Stimulated activated naive CD4-positive, alpha-beta T cell treated with Interleukin-2 at 50 U/mL for 16 hours (primary cell): ENCODE measurements at places on chromosomes 7 and 10.

DNA sequence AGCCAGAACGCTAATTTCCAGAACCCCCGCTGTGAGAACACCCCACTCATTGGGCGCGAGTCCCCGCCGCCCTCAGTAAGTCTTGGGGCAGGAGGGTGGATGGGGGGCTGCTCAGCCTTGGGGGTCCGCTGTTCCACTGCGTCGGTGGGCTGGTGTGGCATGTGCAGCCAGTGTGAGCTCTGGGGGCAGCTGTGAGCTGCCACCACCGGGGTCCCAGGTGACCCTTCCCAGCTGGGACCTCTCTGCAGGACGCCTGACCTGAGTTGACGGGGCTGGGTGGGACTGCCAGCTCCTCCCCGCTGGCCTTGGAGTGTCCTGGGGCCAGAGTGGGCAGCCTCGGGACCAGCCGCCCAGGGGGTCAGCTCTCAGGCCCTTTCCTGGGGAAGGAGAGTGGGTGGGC is 27.2 kb downstream of the TTYH3 start:
- no peak for DNase-seq

DNA sequence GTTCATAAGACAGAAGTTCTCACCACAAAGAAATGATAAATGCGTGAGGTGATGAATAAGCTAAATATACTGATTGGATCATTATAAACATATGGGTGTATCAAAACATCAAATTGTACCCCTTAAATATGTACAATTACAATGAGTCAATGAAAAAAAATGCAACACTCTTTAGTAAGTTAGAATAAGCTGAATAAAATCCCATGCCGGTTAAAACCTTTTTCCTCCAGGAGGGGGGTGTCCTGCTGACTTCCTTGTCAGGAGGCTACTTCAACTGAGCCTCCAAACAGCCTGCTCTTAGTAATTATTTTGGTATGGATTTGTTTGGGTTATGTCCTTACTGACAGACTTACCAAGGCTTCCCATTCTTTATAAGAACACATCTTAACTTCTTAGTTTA is 649.1 kb downstream of the INHBA start:
- DNase-seq = no peak

- no peak for DNase-seq
Measured at GRCh38 chr10:131728286-131729228, 172.3 kb upstream of the PPP2R2D start.

DNA sequence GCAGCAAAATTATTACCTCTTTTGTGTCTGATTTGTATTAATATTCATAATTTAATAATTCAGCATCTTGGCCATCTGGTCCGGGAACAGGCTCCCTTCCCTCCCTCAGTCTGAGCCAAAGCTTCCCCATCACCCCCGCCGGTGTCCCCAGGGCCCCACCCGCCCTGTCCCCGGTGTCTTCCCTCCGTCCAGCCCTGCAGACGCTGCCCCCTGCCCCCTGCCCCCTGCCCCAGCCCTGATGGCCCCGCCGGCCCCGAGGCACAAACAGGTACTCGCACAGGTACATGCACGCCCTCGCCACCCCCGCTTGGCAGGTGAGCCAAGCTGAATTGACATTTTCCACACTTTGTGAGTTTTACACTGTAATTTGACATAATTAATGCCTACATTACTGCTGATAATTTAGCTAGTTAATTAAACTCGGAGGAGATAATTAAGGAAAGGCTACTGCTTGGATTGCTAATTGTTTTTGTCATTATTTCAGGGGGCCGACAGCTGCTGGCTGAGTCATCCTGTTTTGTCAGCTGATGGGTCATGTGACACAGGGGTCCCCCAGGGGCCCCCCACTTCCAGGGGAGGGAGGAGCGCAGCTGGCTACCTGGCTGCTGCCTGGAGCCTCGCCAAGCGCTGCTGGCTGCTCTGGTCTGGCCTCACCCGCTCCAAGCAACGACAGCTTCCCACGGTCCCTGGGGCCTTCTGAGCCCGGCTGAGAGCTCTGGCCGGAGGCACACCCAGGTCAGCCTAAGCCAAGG is 36.6 kb downstream of the MICALL2 start:
- DNase-seq = no peak

DNA sequence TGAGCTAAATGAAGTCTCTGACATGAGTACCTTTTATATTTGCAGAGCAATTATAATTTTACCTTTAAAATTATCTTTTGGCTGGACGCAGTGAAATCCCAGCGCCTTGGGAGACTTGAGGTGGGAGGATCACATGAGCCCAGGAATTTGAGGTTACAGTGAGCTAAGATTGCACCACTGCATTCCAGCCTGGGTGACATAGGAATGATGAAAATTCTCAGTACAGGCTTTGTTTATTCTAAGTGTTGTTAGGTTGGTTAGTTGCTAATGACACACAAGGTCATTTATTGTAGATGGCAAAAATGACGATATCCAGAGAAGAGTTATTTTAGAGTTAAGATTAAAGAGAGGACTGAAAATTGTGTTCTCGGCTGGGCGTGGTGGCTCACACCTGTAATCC is 87.6 kb downstream of the XRCC2 start:
- DNase-seq = no peak

- DNase-seq = no peak
Measured at GRCh38 chr10:49151025-49151445, 17.2 kb upstream of the FAM170B start.

DNA sequence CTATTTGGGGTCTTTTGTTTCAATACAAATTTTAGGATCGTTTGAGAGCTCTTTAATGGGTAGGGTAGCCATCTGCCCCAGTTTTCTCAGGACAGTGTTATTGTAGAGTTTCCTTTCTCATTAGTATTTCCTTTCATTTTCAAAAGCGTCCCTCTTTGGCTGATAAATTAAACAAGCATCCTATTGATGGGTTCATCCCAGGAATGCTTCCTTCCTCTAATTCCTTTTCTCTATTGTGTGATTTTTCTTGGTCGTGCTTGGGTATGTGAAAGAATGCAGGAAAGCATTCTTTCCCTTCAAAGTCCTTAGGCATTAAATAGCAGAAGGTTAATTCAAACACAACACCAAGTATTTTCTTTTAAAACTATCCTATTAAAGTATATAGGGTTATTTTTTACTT is 14.0 kb downstream of the SLC13A1 start:
- DNase-seq = no peak

- no peak for DNase-seq
Measured at GRCh38 chr7:84829719-84830118, 357.1 kb downstream of the SEMA3D start.

GRCh38 chr10:72037266-72037665 is 51.1 kb downstream of the SPOCK2 start:
- DNase-seq = no peak

GRCh38 chr7:41135511-41135910 is 567.4 kb downstream of the INHBA start:
- no peak for DNase-seq

DNA sequence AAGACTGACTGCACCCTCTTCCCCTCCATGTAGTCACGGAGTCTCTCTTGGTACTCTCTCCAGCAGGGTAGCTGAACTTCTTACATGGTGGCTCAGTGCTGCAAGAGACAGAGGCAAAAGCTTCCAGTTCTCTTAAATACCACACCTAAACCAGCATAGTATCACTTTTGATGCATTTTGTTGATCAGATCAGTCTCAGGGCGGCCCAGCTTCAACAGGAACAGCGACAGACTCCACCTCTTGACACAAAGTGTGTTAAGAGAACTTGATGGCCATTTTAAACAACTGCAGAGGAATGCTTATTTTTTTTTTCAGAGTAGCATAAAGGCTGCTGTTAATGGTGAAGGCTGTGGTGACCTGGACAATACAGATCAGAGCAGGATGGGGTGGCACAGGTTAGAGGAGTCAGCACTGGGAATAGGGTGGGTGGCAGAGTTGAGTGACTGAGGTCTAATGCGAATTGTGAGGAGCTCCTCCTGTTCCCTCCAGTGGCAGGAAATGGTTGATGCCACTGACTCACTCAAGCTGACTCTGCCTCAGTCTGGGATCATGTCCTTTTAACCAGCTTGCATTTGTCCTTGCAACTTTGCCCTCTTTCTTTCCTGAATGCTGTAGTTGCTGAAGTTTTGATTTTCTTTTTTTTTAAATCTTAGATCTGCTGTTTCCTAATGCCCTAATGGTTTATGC is 17.3 kb downstream of the MGAM start:
- no peak for DNase-seq

GRCh38 chr7:143492799-143493739 is 15.4 kb downstream of the TAS2R41 start:
- DNase-seq = no peak

DNA sequence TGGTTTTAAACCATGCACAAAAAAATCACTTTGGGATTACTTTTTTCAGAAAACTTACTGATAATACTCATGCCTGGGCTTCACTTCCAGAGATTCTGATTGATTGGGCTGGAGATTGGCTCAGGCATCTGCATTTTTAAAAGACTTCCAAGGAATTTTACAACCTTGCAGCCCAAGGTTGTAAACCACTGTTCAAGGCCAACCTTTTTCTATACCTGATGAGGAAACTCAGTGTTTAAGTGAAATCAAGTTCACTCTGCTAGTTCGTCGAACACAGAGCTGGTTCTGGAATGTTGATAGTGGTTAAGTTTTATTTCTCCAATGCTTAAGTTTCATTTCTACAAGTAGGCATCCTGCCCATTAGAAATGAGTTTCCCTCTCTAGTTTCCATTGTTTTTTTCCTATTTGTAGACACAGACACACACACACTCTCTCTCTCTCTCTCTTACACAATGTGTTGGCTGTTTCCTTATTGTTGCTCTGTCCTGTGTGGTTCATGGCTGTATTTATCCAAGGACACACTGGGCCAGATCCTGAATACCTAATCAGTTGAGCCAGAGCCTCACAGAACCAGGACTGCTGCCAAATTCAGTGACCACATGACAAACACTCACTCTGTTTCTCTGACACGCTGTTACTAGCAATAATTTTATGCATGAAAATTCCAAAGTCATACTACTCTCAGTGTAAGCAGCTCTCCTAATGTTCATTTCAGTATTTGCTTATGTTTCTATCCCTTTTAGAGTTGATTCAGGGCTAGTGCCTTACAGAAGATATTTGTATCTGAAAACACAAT is 3.7 kb upstream of the IFIT1B start:
- DNase-seq = no peak

GRCh38 chr10:48946332-48946731 is 6.7 kb upstream of the LRRC18 start:
- DNase-seq = no peak

DNA sequence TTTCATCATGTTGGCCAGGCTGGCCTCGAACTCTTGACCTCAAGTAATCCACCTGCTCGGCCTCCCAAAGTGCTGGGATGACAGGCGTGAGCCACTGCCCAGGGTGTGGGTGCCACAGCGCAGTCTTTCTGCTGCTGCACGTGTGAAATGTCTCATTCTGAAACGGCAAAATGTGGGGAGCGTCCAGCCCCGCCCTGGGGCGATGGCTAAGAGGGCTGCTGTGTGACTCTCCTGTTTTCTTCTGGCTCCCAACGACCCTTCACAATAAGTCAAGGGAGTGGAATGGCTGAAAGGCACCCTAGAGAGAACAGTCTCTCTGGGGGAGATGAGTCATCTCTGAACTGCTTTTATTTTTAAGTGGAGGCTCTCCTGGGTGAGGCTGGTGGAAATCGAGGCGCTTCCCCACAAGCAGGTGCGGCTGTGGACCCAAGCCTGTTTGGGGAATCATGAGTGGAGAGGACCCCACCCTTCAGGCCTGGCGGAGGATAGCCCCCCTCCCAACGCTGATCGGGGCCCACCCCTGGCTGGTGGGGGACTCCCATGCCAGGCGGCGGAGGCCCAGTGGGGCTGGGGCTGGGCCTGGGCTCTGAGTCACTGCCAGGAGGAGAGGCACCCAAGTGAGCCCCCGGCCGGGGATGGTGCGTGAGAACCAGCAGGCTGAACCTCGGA is 18.0 kb downstream of the ADAP1 start:
- DNase-seq = peak; percentile 31

- no peak for DNase-seq
Measured at GRCh38 chr10:83930-84530, 34.9 kb upstream of the TUBB8 start.

GRCh38 chr10:42768581-42769152 is 13.9 kb upstream of the BMS1 start:
- DNase-seq = no peak

- no peak for DNase-seq
Measured at GRCh38 chr7:124552217-124552616, 213.4 kb downstream of the GPR37 start.

DNA sequence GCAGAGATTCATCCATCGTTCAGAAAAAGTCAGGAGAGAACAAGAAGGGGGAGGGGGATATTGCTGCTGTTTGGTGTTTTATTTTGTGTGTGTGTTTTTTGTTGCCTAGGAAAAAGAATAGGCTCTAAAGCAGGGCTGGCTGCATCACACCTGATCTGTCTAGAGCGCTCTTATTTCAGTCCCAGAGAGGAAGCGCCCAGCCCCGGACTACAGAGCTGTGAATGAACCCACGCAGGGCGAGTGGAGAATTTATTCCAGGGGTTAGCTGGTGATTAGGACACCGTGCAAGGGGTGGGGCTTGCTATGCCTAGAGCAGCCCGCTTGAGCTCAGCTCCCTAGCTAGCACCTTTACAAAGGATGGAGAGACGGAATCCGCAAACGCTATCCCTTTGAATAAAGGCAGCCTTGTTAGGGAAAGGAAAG is 621 bp upstream of the FAM13C start:
- no peak for DNase-seq

- DNase-seq = no peak
Measured at GRCh38 chr7:104328970-104329825, 795 bp downstream of the LHFPL3 start.

DNA sequence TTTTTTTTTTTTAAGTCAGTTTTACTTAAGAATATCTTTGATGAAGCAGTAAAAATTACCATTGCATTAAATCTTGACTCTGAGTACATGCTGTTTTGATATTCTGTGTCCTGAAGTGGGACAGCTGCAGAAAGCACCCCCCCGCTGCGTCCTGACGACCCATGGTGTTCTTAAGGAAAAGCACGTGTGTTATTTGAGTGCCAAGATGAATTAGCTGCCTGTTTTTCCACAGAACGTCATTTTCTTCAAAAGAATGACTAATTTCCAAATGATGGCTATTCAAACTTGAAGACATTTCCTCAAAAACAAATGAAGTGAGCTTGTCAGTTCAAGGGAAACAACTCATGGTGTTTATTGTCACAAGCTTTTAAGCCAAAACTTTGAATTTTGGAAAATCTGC is 45.9 kb downstream of the CREM start:
- no peak for DNase-seq

DNA sequence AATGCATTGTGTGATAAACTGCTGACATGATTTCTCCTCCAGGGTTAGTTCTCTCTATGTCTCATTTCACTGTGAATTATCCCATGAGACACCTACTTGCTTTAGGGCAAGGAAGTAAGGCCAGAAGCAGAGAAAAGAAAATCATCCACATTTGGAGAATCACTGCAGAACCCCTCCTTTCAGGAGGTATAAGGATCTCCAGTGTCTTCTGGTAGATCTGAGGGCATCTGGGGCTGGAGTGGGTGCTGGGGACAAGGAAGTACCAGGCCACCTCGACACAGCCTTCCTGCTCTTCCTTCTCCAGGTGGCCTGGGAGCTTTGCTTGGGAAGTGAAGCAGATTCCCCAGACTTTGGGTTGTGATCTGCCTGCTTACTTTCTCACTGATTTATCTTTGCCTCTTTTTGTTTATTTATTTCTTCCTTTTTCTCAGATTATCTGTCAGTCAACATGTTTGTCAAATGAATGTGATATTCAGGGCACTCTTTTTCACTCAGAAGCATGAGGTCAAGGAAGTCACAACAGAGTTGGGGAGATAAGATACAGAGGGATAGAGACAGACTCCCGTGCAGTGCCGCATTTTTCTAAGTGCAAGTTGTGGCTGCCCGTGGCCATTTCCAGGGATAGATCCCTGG is 12.4 kb upstream of the CAMK2G start:
- no peak for DNase-seq

- no peak for DNase-seq
Measured at GRCh38 chr7:50544992-50545391, 20.2 kb downstream of the DDC start.
